Activated CD4-positive, CD25-positive, alpha-beta regulatory T cell (primary cell): ENCODE measurements at places on chromosomes 16 and 17.
A peak's percentile ranks its signal among the peaks of the same experiment; 100 is the strongest.

GRCh38 chr16:50797456-50797855, 55.6 kb downstream of the CYLD start:
- DNase-seq: no peak

GRCh38 chr16:79463841-79464240, 136.7 kb downstream of the MAF start:
- no peak for DNase-seq

DNA sequence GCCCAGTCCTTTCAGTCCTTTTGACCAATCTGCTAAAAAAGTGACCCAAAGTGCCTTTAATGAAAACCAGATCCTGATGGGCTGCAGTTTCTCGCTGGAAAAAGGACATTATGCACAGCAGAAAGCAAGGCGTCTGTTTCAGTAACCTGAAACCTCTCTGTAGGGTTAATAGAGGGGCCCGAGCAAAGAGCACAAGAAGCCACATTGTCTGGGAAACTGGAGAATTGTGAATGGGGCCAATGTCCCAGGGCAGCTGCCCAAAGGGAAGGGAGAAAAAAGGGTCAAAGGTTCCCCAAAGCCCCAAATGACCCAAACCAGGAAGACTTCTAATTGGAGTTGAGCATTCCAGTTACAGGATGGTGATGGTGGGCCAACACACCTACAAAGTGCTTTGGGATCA, 3.0 kb downstream of the OTOA start:
- no peak for DNase-seq

- peak; percentile 22 for DNase-seq
These were observed 385 bp downstream of the CFAP119 start for GRCh38 chr16:30761427-30761927.

DNA sequence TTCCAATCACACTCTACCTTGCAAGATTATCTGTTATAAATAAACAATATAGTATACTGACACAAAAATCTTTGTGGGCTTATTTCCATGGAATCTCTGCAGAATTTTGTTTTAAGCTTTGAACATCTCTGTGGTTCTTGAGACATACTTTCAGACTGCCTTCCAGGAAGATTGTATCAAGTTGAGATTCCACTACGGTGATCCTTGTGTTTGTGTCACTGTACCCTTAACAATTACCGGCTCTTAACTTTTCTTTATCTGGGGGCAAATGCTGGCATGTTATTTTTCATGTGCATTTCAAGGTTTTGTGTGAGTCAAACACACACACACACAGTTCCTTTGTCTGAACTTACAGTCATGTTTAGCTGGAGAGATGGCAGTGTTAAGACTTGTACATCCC, 472.7 kb upstream of the HSBP1 start:
- no peak for DNase-seq

DNA sequence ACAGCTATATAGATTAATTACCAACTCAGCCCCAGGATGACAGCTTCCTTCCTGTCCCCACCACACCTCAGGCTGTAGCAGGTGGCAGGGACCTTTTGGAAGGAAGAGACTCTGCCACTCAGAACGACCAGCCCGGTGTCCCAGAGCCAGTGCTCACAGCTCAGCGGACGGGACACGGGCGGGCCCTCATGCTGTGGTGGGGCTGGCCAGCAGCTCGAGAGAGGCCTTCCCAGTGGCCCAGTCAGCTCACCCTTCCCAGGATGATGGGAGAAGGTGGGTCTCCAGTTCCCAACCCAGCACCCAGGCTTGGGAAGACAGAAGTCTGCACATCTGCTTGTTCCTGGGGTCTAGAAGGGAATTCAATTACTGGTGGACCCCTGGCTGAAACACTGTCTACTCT, 10.5 kb downstream of the NUDT16L1 start:
- no peak for DNase-seq

DNA sequence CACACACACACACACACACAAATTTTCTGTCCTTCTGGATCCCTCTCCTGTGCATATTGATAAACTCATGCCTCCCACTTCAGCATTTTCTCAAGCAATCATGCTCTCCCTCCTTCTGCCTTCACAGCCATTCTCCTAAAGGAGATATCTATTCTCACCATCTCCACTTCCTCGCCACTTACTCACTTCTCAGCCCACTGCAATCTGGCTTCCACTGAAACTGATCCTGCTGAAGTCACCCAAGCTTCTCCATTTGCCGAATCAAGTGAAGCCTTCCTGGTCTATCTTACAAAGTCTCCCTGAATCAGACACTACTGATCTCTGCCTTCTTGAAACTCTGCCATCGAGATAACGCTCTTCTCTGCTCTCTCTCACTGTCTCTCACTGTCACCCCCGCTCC, 54.0 kb upstream of the GNAO1 start:
- no peak for DNase-seq

DNA sequence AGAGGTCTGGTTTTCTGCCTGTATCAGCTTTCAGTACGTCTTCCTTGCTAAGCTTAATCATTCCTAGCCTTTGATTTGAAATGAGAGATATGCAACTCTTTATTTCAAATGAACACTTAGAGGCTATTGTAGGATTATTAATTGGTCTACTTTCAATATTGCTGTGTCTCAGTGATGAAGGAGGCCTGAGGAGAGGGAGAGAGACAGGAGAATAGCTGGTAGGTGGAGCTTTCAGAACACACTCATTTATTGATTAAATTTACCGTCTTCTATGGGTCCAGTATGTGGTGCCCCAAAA, 187.0 kb downstream of the BCAS3 start:
- DNase-seq: no peak
